Non-pigmented ciliary epithelial cell (primary cell): ENCODE measurements at places on chromosomes 7 and 10.

DNA sequence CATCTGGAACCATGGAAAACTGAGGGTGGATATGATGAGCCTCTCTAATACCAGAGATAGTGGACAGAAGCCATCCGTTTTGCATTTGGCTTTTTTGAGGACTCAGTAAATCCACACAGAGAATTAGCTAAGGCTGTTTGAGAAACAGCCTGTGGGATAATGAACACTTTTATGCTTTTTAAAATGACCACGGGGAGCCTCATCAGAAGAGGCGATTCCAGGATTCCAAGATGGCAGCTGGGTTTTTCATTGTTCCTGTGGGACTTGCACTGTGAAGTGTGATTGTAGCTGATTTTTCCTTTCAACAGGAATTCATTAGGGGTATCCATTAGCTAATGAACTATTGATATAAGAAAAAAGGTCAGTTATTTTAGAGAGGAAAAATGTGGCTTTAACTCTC is 353.2 kb downstream of the AUTS2 start:
- DNase-seq, result no peak

DNA sequence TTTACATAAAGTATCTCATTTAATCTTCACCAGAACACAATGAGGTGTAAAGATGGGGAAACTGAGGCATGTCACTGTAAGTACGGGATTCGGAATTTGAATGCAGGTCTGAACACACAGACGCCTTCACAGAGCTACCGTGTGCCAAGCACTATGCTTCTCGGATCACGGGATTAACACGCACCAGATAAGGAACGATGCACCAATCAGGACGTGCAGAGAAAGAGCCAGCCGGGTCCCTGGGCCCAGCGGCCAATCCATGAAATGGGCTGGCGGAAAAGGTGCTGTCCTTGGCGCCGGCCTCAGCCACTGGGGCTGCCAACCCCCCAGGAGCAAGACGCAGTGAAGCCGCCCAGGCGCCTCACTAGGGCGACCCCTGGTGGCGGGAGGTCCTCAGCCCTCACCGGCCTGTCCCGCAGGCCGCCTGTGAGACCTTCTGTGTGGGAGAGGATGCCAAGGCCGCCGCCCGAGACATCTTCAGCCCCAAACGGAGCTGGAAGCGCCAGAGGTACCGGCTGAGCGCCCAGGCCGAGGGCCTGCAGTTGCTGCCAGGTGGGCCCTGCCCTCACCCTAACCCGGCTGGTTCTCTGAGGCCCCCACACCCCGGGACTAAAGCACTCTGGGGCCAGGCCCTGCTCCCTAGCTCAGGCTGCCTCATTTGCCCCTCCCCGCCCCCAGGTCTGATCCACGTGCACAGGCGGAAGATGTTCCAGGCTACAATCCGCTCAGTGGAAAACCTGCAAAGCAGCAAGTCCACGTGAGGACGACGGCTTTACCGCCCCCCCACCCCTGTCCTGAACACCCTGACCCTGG is 15.6 kb downstream of the ATG9B start:
- no peak for DNase-seq

GRCh38 chr10:24718031-24718855 is 5.4 kb downstream of the ARHGAP21 start:
- peak; percentile 53 for DNase-seq

DNA sequence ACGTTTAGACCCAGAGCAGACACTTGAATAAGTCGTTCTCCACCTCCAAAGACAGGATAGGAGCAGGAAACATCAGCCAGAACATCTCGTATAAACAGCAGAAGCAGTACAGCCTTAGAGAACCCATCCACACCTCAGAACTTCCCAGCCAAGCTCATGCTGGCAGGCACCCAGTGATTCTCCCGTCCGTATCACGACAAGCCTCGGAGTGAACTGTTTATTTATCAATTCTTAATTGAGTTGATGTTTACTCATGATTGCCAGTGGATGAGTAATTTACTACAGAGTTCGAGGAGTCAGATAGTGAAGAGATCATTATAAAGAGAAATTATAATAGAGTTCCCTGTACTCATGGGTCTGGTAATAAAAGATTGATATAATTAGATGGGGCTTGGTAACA is 811.5 kb downstream of the LRMDA start:
- DNase-seq, result no peak

DNA sequence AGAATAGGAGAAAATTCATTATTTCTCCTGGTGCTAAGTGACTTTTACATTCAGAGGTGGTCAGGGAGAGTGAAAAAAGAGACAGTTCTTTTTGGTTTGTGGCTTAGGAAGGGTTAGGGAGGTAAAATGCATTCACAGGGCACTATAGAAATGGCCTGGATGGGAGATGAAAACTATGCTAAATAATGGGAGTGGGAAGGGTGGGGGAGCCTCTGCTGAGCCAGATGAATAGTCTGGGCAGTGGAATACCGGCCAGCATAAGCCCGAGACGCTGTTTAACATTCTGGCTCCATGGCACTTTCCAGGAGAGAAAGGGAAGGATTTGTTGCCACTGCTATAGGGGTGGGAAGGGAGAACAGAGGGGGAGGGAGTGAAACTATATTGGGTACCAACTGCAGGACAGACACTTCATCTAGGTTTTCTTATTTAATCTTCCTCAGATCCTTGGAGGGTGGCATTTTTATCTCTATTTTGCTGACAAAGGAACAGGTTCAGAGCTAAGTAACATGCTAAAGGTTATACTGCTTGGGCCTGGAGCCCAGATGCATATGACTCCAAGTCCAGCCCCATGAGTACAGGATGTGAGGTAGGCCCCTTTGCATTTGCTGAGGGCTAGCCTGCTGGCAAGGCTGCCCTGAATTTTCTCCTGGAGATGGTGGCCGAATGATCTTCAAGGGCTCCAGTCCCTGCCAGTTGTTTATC is 372.4 kb downstream of the CCSER2 start:
- no peak for DNase-seq

DNA sequence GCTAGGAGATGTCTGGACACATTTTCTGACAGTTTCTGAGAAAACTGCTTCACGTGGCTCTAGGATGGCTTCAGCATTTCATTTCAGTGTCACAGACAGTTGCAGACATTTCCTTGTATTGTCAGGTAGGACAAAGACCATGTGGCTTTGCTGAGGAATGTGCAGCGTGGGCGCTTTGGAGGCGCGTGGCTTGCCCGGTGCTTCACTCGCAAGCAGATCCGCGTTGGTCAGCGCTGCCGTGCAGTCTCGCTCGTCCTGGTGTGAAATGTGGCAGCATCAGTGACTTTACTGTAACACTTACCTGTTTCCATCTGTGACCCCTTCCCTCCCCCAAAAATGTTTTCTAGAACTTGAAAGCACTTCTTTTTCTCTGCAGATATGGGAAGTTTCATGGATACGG is 340.5 kb downstream of the SDK1 start:
- no peak for DNase-seq

GRCh38 chr7:141631525-141631924 is 70.4 kb downstream of the DENND11 start:
- DNase-seq, result no peak

DNA sequence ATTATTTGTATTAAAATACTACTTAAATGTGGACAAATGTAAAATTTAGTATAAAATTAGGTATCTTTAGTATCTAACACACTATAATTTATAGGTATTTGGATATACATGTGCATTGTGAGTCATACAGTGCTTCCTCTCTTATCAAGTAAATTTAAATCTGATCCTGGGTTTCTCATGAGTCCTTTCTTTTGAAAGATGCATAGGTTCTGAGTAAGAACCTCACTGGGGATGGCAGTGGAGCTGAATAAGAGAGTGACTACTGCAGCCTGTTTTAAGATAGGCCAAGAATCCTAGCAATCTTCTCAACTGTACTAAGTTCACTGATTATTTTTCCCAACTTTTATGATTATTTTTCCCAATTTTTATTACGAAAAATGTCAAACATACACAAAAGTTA is 16.2 kb downstream of the CEP55 start:
- DNase-seq, result peak; percentile 40

- DNase-seq, result no peak
Measured at GRCh38 chr7:88458279-88458678, 151.6 kb upstream of the STEAP4 start.

- DNase-seq, result no peak
Measured at GRCh38 chr10:15485027-15485426, 113.9 kb upstream of the FAM171A1 start.

DNA sequence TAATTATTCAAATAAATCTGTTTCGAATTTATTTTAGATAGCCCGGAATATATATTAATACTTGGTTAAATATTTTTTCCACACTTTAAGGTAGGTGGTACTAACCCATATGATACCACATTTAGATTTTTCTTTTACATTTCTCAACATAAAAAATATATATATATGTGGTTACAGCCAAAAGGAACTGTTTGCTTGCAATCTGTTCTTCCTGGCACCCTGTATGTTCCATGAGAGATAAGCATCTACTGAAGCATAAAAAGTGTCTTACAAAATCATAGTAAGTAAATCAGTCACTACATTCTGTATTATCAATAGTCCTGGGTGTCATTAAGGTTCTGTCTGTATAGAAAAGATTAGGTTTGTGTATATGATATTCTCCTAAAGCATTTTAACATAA is 726.8 kb downstream of the GRM8 start:
- DNase-seq, result no peak

DNA sequence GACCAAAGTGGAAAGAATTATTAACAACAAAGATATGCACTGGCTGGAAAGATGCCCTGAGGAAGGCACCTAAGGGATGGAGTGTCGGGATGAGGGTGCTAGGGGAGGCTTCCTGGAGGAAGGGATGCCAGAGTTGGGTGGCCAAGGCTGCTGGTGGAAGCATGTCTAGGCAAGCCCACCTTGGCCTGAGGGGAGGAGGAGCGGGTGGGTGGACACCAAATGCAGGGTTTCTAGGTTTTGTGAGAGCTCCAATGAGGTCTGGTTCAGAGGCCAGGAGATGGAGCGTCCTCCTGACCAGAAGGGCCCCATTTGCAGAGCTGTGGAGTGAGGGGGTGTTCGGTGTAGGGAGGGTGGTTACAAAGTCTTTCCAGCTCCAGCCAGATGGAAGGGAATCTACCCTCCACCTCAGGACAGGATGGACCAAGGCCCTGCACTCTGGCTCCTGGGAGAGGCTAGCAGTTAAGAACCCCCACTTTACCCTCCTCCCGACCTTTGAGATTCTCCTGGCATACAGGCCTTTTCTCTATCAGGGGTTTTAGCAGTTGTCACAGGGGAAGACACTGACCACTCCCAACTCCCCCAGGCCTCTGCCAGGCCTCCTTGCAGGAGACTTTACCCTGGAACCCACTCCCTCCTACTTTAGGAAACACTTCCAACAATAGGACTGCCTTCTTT is 3.0 kb upstream of the DDIT4 start:
- no peak for DNase-seq

- no peak for DNase-seq
Measured at GRCh38 chr10:14345262-14345661, 14.5 kb upstream of the FRMD4A start.

- no peak for DNase-seq
Measured at GRCh38 chr7:132545756-132546155, 30.5 kb downstream of the PLXNA4 start.

GRCh38 chr7:37524797-37525196 is 76.1 kb upstream of the ELMO1 start:
- no peak for DNase-seq

GRCh38 chr7:6636741-6637543 is at the start of gene ZNF316:
TSS of gene ZNF316 (plus strand) at chr7:6637318. CDS start at chr7:6642410, 5,092 bp downstream.
- DNase-seq, result no peak

DNA sequence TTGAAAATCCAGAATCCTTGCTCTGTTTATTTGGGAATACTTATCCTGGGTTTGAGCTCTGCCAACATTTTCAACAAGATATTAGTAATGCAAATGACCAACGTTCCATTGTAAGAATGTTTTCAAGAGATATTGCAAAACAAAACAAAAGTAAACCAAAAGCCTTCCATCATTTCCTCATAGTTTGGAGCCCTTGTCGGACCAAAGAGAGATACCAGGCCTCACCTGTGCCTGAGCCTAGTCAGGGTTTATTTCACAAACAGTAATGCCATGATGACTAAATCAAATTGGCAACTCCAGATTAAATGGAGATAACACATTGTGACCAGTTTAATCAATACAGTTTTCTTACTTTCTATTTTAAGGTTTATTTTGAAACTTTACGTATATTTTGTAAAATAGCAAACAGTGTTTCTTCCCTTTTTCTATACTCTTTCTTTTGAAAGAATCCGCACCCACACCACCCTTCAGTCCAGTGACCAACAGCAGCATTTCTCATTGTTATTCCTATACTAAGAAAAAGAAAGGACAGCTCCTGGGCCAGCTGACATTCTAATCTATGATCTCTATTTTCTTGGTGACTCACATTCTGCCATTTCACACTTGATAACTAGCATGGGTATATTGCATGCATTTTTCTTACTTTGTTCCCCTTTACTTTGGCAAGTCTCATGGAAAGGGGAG is 168.5 kb upstream of the MEOX2 start:
- no peak for DNase-seq

- DNase-seq, result no peak
Measured at GRCh38 chr7:103718482-103719061, 270.9 kb downstream of the RELN start.

- no peak for DNase-seq
Measured at GRCh38 chr7:56250135-56250534, 133.9 kb upstream of the NUPR2 start.

DNA sequence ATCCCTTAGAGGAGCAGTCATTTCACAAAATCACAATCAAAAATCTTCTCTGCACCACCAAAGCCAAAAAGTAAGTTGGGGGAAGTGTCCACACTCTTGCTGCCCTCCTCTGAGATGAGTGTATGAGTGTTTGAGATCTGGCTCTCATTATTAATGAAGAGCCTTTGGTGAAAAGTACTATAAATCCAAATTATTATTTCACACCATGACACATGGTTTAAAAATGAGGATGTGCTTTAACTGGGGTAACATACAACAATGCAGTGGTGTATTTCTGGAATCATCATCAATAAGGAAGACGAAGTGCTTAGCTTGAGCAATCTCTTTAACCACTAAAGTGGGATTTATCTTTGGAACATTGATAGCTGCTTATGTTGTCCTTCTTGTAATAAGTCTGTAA is 114.2 kb upstream of the ADAM12 start:
- DNase-seq, result no peak

- DNase-seq, result no peak
Measured at GRCh38 chr7:2781636-2782035, 62.5 kb downstream of the GNA12 start.

DNA sequence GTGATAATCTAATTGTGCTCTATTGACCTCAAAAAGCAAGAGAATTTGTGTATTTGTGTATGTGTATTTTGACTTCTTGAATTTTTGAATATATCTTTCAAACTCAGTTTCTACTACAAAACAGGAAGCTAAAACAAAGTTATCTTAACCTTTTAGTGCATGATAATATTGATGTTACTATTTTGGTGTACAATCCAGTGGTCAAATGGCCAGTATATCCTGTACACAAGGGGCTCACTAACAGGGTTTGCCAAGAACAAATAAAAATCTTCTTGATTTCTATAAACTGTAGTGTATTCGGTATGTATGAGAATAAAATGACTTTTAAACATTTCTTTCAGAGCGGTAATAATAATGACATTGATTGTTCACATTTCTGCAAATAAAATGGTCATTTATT is 69.6 kb downstream of the FOXP2 start:
- DNase-seq, result no peak

DNA sequence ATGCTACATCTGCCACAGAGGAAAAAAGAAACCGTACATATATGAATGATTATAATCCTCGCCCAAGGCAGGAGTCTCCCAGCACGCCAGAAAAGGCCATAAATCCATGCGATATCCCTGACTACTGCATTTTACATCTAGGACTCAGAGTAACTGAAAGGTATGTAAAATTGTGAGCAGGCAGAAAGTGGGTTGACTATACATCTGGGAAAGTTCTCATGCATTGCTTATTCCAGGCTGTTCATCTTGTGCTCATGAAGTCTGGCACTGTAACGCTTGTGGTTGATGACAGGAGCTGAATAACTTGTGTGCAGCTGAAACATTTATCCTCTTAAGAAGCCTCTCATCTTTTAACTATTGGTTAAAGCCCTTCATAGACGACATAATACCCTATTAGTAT is 193.4 kb upstream of the STEAP4 start:
- no peak for DNase-seq
